Urinary bladder (tissue), 4 donors: ENCODE measurements at places on chromosomes 1 and 21. TPM values are rescaled to one million over a fixed set of nuclear protein-coding genes. Genes with fewer than 3 reads are reported as not detected.

Gene TMEM52
- total RNA-seq: not detected

Gene SERPINC1
- total RNA-seq: not detected

Gene THEM5
- total RNA-seq: not detected

Gene HFM1
- 27.5 TPM for total RNA-seq

Gene VHLL
- not detected for total RNA-seq

Gene KLHDC9
- 1.3 TPM for total RNA-seq

Gene PLA2G2D
- not detected for total RNA-seq

Gene CFAP74
- total RNA-seq: 0.11 TPM

Gene CCDC185
- not detected for total RNA-seq

Gene FAM167B
- total RNA-seq: 2.5 TPM

Gene TMEM240
- 6.7 TPM for total RNA-seq

DNA sequence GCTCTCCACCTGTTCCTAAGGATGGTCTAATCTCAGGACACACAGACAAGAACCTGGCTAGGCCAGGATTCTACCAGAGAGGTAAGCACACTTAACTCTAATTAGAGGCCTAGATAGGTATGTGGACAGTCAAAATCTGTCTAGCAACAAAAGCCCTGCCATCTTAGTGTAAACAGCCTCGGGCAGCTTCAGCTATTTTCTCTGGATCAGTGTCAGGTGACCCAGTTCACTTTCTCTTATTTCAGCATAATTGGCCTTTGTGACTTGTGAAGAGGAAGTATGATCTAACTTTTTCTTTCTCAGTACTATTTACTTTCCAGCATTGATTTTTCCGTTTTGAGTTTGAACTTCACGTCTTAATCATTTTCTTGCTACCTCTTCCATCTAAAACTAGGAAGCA lies 217.7 kb downstream of the CRB1 start:
- DNase-seq: no peak

DNA sequence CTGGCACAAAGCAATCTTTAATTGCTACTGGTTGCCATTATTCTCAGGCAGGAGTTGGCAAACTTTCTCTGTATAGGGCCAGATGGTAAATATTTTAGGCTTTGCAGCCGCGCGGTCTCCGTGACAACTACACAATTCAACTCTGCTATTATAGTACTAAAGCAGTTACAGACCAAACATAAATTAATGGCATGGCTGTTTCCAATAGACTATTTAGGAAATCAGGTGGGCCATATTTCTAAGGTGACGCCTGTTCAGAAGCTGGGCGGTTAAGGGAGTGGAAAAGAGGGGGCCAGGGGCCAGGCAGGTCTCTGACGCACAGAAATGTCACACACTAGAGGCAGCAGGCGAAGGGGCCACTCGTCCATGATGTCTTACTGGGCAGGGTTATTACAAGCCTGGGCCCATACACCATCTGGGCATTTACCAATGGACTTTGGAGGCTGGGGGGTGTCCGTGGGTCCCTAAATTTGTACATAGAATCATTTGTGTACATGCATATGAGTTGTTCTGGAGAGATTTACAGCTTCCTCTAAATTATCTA lies 80.1 kb downstream of the STUM start:
- DNase-seq: no peak

GRCh38 chr1:60923389-60924087 lies 158.8 kb upstream of the NFIA start:
- no peak for DNase-seq

DNA sequence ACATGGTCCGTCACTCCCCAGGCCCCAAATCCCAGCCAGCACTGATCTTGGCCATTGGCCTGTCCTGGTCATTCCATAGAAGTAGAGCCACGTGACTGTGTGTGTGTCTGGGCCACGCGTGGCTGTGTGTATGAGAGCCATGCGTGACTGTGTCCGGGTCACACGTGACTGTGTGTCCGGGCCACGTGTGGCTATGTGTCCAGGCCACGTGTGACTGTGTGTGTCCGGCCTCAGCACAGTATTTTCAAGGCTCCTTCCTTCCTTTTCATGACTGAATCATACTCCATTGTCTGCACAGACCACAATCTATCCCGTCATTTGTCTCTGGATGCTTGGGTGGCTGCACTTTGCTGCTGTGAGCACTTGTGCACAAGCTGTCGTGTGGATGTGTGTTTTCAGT lies 67.4 kb downstream of the SKI start:
- no peak for DNase-seq

- DNase-seq: no peak
Measured at GRCh38 chr1:149945206-149945605, 8.5 kb upstream of the MTMR11 start.

- DNase-seq: no peak
Measured at GRCh38 chr21:25700741-25701140, 34.0 kb downstream of the ATP5PF start.

DNA sequence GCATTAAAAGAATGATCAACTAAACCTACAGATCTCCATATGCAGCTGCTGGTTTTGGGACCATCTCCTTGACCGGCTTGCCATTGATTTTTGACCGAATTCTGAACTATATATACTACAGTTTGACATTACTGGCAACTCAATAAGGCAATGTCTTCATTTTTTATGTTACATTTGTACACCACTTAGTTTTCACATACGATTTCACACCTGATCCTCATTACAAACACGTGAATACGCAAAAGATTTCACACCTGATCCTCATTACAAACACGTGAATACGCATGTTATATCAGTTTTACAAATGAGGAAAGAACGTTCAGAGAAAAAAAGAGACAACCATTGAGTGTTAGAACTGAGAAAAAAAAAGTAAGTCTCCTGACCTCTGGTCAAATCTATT lies 1.1 kb downstream of the SASS6 start:
- no peak for DNase-seq

- DNase-seq: no peak
Measured at GRCh38 chr1:170587253-170587593, 55.3 kb downstream of the GORAB start.

DNA sequence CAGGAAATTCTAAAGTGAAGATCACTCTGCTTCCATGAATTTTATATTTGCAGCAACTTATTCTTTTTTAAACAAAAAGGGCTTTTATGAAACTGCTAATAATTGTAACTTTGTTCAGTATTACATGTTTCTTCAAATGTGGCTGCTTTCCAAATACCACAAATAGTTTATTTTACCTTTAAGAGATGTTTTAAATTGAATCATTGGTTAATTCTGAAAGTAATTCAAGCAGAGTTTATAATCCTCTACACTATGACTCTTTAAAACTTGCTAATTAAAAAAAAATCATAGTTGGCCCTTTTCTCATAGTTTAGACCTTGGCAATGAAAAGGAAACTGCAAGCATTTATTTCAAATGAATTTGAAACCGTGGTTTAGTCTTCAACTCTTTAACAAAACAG lies 59.6 kb downstream of the SDCCAG8 start:
- no peak for DNase-seq

DNA sequence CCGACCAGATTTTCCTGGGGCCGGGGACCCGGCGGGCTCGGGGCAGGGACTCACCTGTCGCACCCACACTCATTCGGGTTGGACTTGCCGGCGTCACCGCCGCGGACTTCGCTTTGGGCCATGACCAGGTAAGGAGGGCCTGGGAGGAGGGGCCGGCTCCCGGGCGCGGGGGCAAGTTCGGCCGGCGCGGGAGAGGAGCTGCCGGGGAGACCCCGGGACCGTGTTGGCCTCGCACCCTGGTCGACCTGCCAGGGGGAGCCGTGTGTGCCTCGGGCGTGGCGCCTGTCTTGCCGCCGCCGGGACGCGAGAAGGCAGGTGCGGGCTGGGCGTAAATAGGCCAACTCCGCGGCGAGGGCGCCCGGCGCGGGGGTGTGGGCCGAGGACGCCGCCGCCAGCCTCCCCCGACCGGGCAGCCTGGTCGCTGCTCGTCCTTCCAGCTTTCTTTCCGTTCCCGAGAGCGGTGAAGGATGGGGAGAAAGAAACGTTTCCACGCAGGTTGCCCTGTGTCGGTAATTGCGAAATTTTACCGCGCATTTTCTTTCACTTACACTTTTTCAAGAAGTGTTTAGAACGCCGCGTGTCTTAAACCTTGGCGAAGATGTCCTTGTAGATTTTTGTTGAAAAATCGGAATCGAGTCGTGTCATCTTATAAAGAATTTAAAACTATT lies 558 bp downstream of the USP1 start:
- no peak for DNase-seq

DNA sequence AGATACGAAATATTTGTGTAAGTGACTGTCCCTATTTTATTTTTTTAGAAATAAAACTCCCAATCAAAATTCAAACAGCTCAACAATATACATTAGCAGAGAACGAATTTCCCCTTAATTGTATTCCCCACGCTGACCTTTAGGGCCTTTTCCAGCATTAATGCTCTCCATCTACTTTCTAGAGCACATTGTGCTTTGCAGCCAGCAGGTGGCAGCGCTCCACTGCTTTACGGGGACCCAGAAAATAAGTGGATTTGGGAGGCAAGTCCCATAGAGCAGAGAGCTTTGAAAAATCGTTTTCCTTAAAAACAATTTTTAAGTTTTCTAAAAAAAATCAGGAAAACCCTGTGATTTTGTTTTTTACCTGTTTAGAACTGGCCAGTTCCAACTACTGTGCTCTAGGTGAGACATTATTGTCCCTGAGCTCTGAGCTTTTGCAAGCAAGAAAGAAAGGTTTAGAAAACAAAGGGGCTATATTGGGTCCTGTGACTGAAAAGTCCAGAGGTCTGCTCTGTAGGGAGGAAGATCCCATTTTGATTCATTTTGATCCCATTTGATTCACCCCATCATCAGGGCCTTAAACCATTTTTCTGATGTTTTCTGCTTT lies 144.4 kb upstream of the ZNF644 start:
- no peak for DNase-seq

DNA sequence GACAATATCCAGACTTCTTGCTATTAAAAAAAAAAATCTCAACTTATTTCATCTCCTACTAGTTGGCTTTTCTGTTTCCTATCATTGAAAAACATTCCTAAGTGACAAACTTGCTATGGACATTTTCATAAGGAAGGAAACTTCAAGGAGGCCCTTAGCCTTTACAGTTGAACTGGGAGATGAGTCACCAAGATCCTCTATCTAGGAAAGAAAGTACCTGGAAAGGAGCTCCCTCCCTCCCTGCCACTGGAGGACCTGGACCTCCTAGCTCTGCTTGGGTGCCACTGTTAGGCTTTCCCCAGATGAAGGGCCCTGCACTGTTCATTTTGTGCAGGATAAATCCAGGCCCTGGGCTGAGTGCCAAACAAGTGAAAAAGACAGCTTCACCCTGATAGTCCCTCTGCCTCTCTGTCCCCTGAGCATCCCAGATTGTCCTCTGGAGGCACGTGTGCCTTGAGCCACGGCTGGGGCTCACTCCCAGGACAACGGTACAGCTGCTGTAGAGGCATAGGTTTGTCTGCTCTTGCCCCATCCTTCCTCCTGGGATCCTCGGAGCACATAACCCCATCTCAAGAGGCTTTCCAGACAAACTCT lies 40.2 kb upstream of the SOX13 start:
- no peak for DNase-seq

DNA sequence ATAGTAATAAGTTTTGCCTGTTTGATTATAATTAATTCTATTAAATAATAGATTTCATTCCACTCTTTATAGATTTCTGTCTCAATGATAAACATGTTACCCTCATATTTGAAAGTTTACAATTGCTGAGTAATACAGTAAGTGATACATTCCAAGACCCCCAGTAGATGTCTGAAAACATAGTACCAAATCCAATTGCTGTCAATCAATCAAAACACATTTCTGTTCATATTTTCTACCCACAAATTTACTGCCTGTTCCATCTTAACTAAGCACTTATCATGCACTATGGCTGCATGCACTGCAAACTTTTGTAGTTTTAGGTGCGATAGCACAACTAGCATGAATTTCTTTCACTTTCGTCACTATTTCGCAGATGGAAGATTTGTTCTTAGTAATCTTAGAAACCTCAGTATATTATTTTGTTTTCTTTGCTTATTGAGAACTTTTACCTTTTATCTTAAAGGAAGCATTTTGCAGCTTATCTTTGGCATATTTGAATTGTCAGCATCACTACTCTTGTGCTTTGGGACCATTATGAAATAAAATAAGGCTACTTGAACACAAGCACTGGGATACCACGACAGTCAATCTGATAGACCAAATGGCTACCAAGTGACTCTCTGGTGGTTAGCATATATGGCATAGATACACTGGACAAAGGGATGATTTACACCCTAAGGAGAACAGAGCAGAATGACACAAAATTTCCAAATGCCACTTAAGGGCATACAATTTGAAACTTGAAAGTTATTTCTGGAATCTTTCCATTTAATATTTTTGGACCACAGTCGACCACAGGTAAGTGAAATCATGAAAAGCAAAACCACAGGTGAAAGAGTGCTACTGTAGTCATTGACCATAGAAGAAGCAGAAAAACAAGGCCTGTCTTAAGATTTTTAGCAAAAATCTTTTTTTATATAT lies 67.6 kb downstream of the RGS13 start:
- no peak for DNase-seq

- DNase-seq: no peak
Measured at GRCh38 chr21:41778930-41779600, 12.2 kb upstream of the RIPK4 start.

GRCh38 chr1:59156526-59157199 lies 140.2 kb upstream of the FGGY start:
- DNase-seq: no peak

DNA sequence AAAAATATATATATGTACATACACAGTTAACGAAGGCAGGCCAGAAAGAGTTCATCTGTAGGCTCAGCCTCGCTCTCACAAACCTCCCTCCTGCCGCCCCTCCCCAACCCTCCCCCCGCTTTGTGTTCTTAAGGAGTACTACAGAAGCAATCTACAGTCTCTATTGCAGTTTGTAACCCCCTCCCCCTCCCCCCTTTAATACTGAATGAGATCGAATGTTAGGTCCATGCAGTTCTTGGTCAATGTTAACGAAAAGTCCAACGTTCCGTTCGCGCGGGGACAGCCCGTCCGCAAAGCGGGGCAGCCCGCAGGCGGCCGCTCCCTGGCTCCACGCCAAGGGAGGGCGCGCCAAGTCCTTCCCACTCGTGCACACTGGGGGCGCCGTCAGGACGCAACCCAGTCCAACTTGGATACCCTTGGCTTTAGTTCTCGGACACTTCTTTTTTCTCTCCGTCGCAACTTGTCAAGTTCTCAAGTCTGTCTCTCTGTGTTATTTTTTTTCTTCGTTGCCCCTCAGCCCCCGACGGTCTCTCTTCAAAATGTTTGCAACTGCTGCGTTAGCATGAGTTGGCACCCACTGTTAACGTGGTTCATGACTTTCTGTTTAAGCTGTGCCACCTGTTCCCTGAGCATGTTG lies 2.2 kb downstream of the JUN start:
- DNase-seq: peak; percentile 53

- DNase-seq: no peak
Measured at GRCh38 chr1:170664093-170664827, at the start of gene PRRX1. PRRX1 (plus strand) TSS chr1:170664131; CDS start chr1:170664219, 88 bp downstream.
